ENCODE measurements at places on chromosomes 7 and 10. TPM values are rescaled to one million over a fixed set of nuclear protein-coding genes. Genes with fewer than 3 reads are reported as not detected.

Gene CHAT
- not detected for total RNA-seq

Gene ADRA2A
- 2.1 TPM for total RNA-seq

Gene COMMD3
- total RNA-seq, result 71.5 TPM

Gene HPSE2
- total RNA-seq, result under 0.01 TPM

Gene PAPOLB
- total RNA-seq, result under 0.01 TPM

Gene ESYT2
- 38.1 TPM for total RNA-seq

Gene PGAM1
- total RNA-seq, result 57.9 TPM

Gene SUN3
- total RNA-seq, result not detected

Gene CCDC172
- not detected for total RNA-seq

Gene LEP
- total RNA-seq, result under 0.01 TPM

Gene SNX8
- 12.5 TPM for total RNA-seq

Gene NUTM2E
- not detected for total RNA-seq

Gene VGF
- not detected for total RNA-seq

Gene CCDC136
- total RNA-seq, result 4.7 TPM

Gene MUC12
- not detected for total RNA-seq

Gene AASS
- 32.4 TPM for total RNA-seq

Gene ANLN
- total RNA-seq, result 9.9 TPM

Gene CALML3
- not detected for total RNA-seq

Gene PRTFDC1
- 6.8 TPM for total RNA-seq

Gene DKK1
- under 0.01 TPM for total RNA-seq

Gene ACHE
- 36.0 TPM for total RNA-seq

Gene STEAP4
- total RNA-seq, result 3.7 TPM
